ENCODE measurements at places on chromosomes 5 and 9.

GRCh38 chr5:102036927-102037326, 259.2 kb downstream of the SLCO4C1 start:
- DNase-seq, result no peak

- DNase-seq, result no peak
Measured at GRCh38 chr5:14574891-14575508, 6.6 kb upstream of the OTULINL start.

- peak; percentile 24 for DNase-seq
Measured at GRCh38 chr9:127589955-127590370, 22.1 kb upstream of the STXBP1 start.

- DNase-seq, result no peak
Measured at GRCh38 chr9:87116492-87116891, 169.2 kb upstream of the GAS1 start.
